ENCODE measurements at places on chromosomes 5 and 9.

DNA sequence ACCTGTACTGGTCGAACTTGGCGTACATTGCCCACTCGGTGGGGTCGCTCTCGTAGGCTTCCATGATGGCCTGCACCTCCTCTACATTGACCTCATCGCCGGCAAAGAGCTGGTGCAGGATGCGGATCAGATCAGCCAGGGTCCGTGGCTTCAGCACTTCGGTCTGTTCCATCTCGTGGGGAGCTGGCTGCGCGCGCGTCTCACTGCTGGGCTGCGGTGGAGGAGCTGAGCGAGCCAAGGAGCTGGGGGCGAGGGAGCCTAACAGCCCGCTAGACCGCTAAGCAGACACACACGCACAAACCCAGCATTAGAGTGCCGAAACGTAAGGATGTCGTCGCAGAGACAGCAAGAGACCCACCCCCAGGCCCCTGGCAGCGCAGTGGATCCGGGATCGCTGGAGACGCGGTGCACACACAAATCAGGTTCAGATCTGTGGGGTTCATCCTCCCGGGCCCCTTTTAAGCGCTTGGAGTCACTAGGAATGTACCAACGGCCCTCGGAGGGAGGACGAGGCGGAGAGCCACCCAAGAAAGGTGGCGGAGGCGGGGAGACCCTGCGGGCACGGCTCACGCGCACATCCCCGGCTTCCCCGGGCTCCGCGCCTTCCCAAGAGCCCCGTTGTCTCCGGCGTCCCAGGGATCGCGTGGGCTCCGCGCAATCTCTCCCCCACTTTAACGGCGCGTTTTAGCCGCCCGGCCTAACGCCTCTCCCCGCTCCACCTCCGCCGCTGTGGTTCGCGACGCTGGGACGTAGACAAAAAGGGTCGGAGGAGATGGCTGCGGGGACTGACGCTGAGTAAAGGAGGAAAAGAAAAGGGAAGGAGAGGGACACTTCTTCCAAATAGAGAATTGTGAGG lies at the start of gene CDO1:
Gene CDO1, minus strand, starts transcription at position 434 of the 856 bp plus-strand sequence. Its CDS starts 262 bp downstream, at position 172.
- peak; percentile 66 for DNase-seq

GRCh38 chr5:9888501-9888901 lies 258.4 kb upstream of the TAS2R1 start:
- DNase-seq = peak; percentile 80

DNA sequence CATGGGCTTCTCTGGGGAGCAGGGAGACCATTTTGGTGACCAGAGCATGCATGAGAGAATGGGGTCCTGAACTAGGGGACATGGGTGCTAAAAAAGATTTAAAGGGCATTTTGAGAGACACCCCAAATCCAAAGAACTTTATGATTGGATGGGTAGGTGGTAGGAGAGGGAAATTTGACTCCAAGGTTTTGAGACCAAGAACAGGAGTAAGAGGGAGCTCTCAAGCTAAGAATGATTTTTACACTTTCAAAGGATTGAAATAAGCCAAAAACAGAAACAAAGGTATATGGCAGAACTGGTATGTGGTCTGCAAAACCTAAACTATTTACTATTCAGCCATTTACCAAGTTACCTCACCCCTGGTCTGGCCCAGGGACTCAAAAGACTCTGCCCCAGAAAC lies 318.2 kb upstream of the CLINT1 start:
- no peak for DNase-seq

- DNase-seq = no peak
These were observed 40.2 kb downstream of the TMEM215 start for GRCh38 chr9:32823551-32823950.

DNA sequence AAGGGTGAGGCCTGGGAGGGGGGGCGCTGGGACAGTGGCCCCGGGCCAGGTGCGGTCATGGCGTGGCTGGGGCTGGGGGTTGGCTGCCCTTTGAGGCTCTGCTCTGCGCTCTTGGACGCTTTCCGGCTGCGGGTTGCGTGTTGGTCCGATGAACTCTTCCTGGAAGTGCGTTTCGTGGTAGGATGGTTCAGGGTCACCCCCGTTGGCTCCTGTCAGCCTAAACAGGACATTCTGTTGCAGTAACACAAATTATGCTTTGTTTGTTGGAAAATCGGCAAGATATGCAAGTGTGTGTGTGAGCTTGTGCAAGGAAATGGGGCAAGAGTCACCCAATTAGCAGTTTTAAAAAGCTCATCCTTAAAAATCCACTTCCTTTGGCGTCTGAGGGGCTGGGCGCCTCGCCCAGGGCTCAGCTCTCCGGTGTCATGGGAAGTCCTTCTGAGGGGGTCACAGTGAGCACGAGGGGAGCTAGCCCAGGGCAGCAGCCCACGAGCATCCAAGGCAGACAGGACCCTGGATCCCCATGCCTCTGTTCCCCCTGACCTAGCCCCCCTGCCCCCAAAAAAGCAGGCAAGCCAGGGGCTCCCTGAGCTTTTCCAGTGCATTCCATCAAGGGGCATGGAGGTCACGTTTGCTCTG lies 22.2 kb upstream of the RNU6ATAC start:
- DNase-seq = no peak

- DNase-seq = no peak
These were observed 565.0 kb downstream of the CETN3 start for GRCh38 chr5:89844548-89844947.

GRCh38 chr5:14777187-14777586 lies 94.4 kb downstream of the ANKH start:
- no peak for DNase-seq

GRCh38 chr5:136246122-136246521 lies 53.2 kb upstream of the SMIM32 start:
- DNase-seq = no peak

GRCh38 chr5:120684749-120685415 lies 220.8 kb downstream of the PRR16 start:
- DNase-seq = peak; percentile 44
